ENCODE measurements at places on chromosomes 5 and 9. TPM values are rescaled to one million over a fixed set of nuclear protein-coding genes. Genes with fewer than 3 reads are reported as not detected.

DNA sequence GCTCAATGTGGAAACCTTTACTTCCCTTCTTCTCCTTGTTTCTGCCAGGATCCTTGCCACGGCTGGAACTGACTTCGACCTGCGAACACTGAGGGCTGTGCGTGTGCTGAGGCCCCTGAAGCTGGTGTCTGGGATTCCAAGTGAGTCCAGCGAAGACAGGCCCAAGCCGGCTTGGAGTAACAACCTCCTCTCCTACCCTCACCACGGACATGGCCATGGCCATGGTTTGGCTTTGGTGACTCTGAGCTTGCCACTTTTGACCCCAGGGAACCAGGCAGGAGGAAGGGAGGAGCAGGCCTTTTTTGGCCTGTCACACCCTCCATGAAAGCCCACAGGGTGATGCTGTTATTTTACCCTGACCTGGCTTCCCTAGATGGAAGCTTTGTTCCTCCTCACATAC is 35.5 kb downstream of the CACNA1B start:
- DNase-seq = no peak

The SH3GL2 gene
- 0.55 TPM for total RNA-seq

GRCh38 chr5:132457371-132458225 is 33.0 kb downstream of the IRF1 start:
- peak; percentile 81 for DNase-seq

The MYMK gene
- not detected for total RNA-seq

All from sigmoid colon (tissue), 7 donors.